ENCODE measurements at places on chromosomes 7 and 10. TPM values are rescaled to one million over a fixed set of nuclear protein-coding genes. Genes with fewer than 3 reads are reported as not detected.

GRCh38 chr7:108794466-108794865 lies 224.8 kb downstream of the DNAJB9 start:
- no peak for DNase-seq

GRCh38 chr10:4303045-4303444 lies 518.0 kb upstream of the KLF6 start:
- DNase-seq: no peak

GRCh38 chr7:42091461-42092291 lies 145.3 kb downstream of the GLI3 start:
- no peak for DNase-seq

- no peak for DNase-seq
Measured at GRCh38 chr7:149669121-149669818, 104.1 kb downstream of the ZNF467 start.

DNA sequence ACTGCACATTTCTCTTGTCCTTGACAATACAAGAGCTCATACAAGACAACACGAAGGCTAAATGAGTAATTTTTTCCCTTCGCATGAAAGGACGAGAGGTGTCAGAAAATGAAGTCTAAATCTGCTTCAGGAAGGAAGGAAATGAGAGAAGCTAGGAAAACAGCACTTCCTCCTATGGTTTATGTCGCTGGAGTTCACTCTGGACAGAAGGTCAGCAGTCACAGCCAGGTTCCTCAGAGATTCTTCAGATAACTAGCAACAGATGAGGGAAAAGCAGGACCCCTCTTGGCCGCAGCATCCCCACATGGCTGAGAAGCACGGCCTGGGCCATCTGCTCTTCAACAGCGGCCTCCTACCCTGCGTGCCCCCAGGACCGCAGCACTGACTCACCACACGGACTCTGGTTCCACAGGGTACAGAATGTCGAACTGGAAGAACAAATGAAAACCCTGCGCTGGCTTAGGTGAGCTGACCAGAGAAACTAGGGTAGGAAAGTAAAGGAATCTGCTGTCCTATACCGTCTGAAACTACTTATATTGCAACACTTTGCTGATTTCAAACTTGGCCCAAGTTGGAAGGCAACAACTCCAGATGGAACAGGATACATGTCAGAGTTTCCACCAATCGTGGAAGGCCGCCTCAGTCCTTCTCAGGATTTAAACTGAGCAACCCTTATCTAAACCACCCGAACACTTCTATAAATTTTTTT lies 26.3 kb downstream of the DNMBP start:
- no peak for DNase-seq

DNA sequence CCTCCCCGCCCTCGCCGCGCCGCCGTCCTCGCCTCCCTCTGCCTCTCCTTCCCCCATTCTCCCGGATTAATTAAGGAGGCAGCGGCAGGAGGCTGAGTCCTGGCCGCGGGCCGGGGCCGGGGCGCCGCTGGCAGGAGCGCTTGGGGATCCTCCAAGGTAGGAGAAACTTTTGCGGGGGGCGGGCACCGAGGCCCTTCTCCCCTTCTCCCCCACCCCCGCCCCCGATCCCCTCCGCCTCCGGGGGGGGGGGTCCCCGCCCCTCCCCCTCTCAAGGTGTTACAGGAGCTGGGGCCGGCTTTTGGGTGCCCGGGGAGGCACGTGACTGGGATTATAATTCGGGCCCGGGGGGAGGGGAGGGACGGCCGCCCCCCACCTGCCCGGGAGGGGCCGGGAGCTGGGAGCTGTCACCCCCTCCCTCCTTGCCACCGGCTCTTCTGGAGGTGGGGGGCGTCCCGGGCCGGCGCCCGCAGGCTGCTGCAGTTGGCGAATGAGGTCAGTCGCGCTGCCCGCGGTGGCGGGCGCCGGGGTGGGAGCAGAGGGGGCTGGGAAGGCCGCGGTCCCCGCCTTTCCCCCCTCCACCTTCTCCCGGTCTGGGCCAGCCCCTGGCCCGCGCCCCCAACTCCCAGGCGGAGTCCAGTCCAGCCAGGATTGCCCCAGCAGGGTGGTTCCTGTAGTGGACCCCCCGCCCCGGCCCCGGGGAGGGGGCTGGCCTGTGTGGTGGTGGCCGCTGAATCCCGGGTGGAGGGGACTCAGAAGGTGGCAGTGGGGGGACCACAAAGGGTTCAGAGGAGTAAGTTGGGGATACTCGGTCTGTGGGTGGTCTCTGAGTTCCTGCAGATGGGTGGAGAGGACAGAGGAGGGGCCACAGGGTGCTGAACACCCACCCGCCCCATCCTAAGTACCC lies 567 bp downstream of the GTF2IRD1 start:
- no peak for DNase-seq

Gene PAPOLB
- polyA plus RNA-seq: 0.20 TPM

Gene TRPV5
- not detected for polyA plus RNA-seq

- DNase-seq: no peak
Measured at GRCh38 chr10:48776528-48776927, 91.9 kb downstream of the WDFY4 start.

GRCh38 chr10:12729885-12730284 lies 271.6 kb downstream of the CCDC3 start:
- no peak for DNase-seq

DNA sequence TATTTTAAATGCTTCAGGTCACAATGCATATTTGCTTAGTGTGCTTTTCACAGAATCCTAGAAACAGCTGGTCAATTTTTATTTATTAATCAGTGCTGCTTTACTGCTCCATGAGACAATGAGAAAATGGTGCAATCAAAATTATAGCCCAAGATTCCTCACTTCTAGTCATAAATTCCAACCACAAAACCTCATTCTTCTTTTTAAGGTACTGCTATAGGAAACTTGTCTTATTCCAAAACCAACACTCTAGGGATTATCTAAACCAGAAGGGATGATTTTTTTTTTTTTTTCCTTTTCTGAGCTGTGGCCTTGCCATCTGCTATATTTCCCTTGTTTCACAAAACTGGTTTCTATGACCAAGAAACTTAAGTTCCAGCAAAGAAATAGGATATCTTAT lies 64.0 kb upstream of the SEMA3A start:
- DNase-seq: no peak

- DNase-seq: no peak
Measured at GRCh38 chr10:46548498-46549090, 7.9 kb downstream of the GPRIN2 start.

- DNase-seq: no peak
Measured at GRCh38 chr7:108051454-108051853, 48.5 kb upstream of the LAMB1 start.

DNA sequence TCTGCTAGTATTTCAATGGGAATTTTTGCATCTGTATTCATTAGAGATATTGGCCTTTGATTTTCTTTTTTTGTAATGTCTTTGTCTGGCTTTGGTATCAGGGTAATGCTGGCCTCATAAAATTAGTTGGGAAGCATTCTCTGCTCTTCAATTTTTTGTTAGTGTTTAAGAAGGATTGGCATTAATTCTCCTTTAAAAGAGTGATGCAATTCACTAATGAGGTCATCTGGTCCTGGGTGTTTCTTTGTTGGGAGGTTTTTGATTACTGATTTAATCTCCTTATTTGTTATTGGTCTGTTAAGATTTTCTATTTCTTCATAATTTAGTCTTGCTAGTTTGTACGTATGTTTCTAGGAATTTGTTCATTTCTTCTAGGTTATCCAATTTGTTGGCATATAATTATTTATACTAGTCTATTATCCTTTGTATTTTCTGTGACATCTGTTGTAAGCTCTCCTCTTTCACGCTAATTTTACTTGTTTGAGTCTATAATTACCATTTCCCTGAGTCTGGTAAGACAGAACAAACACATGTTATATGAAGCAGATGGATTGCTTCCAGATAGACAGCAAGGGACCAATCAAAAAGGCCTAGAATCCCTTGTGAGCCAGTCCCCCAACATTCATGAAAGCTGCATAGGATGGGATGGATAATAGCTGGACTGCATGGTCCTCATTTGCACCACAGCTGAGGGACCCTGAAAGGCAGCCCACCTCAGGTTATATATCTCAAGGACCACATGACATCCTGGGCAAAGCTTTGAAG lies 54.4 kb downstream of the MTPAP start:
- peak; percentile 46 for DNase-seq

DNA sequence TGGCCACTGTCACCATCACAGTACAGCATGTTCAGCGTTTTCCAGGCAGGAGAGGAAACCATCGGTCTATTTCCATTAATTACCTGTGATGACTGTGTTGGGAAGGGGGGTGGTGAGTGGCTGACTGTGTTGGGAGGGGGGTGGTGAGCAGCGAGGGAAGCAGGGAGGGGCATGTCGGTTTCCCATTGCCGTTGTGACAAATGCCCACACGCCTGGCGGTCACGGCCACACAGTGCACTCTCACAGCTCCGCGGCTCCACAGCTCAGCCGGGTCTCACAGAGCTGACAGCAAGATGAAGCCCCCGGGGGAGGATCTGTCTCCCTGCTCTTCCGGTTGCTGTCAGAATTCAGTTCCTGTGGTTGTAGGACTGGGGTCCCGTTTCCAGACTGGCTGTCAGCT lies 39.0 kb downstream of the AP5Z1 start:
- DNase-seq: no peak

- no peak for DNase-seq
Measured at GRCh38 chr7:28608731-28609130, 196.4 kb downstream of the CREB5 start.

- peak; percentile 16 for DNase-seq
Measured at GRCh38 chr7:106070567-106071254, 41.4 kb downstream of the SYPL1 start.

- DNase-seq: no peak
Measured at GRCh38 chr7:39407137-39407536, 159.1 kb upstream of the YAE1 start.

DNA sequence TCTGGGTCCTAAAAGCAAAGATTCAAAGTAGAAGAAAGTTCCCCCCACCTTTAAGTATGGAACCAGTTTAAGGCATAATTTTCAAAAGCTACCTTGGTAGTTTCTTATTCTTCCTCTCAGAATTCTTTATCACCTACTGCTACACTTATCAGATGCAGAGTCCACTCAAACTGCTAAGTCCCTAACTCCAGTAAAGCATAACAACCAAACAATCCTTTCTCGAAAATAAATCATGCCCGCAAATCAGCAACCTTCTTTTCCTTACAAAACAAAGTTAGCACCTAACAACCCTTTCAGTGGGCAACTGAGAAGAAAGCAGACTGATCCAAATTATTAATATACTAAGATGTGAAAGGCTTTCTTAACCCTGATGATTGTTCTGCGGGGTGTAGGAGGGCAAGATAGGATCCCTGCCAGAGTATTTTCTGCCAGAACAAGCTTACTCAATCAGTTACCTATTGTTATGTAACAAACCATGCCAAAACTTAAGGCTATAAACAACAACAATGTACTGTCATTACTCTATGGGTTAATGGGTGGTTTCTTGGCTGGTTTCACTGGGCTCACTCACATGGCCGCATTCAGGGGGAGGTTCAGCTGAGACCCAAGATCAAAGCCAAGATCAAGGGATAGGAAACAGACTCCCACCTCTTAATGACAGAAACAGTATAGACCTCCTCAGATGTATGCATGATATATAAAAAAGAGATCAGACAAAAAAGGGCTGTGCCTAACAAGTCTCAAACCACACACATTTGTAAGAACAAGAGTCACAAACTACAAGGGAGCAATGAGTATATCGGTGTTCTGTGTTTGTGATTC lies 42.0 kb downstream of the CCDC6 start:
- DNase-seq: no peak

- DNase-seq: no peak
Measured at GRCh38 chr10:74542077-74542476, 284.3 kb upstream of the KAT6B start.

DNA sequence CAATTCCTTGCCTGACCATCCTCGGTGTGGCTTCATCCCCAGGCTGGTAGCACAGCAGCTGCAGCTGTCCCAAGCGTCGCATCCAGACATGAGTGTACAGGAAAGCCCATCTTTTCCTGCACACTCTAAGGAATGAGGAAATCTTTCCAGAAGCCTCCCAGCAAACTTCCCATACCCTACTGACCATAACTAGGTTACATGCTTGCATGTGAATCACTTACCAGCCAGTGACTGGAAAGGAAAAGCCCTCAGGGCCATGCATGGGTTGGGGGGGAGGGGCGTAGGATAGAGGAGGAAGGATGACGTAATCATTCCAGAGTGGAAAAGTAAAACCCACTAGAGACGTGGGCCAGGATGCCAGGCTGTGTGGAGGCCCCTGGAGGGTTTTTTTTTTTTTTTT lies 18.9 kb upstream of the ZNF212 start:
- DNase-seq: no peak

DNA sequence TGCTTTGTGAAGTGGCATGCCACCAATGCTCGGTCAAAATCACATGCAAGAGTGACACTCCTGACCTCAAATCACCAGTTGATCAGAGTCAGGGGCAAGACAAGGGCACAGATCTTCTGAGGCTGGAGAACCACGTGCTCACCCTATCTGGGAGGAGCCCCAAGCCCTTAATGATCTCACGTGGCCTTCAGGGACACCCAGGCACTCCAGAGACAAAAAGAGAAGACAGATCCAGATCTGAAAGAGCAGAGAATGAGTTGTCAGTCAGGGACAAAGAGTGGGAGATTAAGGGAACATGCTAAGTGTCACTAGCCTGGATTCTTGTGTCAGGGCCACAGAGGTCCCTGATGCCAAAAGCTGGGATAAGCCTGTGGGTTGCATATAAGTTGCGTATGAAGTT lies 134.3 kb downstream of the PLXNA4 start:
- DNase-seq: no peak

GRCh38 chr7:69651101-69651590 lies 52.9 kb downstream of the AUTS2 start:
- no peak for DNase-seq

Gene BTAF1
- 30.7 TPM for polyA plus RNA-seq
